ENCODE measurements at places on chromosomes 1 and 21. TPM values are rescaled to one million over a fixed set of nuclear protein-coding genes. Genes with fewer than 3 reads are reported as not detected.

NHLH1 gene
- 0.11 TPM for polyA plus RNA-seq

DNA sequence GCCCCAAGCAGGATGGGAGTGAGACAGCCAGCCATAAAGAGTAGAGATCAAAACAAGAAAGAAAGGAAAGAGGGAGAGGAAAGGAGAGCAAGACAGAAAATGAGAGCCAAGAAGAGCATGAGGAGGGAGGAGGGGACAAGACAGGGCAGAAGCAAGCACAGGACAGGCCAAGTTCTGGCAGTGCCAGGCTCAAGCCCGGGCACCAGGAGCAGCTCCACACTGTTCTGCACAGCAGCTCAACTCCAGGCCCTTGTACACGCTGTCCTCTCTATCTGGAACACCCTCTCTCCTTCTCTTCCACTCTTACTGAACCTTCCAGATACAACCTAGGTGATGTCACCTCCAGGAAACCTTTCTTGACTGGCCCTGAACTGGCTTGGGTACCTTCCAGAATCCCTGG is 11.7 kb downstream of the IFFO2 start:
- DNase-seq: no peak

DNA sequence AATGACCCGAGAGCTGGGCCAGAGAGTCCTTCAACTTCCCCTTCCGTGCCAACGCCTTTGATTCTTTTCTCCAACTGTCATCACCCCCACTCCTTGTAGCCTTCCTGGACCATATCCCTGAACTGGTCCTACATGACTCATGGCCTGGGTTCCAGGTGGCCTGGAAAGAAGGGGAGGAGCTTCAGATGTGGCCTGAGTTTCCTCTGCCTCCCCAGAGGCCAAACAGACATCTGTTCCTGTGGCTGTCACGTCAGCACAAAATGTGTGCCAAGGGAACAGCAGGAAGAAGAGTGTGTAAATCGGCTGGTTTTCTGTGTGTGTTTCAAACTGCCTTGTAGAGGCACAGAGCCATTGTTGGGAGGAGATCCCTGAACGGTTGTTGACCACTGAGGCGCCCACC is 24.9 kb upstream of the KIRREL1 start:
- no peak for DNase-seq

DNA sequence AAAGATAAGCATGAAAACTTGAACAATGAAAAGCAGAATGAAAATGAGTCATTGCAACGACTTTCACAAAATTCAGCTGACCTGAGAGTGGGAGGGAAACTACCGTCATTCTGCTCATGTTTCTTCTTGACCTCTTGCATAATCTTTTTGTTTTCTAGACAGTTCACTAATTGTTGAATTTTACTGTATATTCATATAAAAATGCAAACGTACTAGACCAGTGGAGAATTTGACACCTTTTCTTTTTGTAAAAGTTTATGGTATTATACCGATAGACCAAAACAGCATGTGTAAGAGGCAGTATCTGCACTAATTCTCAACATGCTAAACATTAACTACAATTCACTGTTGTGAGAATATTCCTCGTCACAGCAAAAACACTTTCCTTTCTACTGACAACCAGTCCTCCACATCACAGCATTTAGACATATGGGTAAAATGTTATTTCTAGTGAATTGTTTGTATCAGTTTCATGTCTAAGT is 137.8 kb downstream of the GREM2 start:
- no peak for DNase-seq

GRCh38 chr1:43958351-43959255 is 11.2 kb upstream of the DPH2 start:
- DNase-seq: no peak

- no peak for DNase-seq
These were observed 61.0 kb downstream of the RUNX1 start for GRCh38 chr21:34988139-34988538.

GRCh38 chr1:108009603-108010195 is 44.7 kb upstream of the VAV3 start:
- DNase-seq: no peak

GRCh38 chr1:150150133-150151021 is 661 bp downstream of the PLEKHO1 start:
- peak; percentile 36 for DNase-seq

GRCh38 chr1:157771661-157772425 is 5.1 kb downstream of the FCRL2 start:
- no peak for DNase-seq

DNA sequence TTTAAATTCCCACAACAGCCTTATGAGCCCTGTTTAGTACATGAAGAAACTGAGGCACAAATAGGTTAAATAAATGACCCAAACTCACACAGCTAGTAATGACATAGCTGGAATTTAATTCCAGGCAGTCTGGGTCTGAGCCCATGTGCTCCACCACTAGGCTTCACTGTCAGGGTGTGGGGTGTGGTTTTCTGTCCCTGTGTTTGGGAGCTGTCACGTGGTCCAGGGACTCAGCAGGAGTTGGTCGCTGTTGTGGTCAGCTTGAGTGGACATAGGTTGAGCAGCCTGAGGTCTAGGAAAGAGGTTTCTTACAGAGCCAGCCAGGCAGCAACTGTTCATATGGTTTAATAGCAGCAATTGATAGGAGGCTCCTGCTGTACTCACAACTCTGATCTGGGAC is 28.0 kb upstream of the KCNA10 start:
- DNase-seq: no peak

- no peak for DNase-seq
These were observed 6.6 kb downstream of the CMPK1 start for GRCh38 chr1:47340227-47340626.

DNA sequence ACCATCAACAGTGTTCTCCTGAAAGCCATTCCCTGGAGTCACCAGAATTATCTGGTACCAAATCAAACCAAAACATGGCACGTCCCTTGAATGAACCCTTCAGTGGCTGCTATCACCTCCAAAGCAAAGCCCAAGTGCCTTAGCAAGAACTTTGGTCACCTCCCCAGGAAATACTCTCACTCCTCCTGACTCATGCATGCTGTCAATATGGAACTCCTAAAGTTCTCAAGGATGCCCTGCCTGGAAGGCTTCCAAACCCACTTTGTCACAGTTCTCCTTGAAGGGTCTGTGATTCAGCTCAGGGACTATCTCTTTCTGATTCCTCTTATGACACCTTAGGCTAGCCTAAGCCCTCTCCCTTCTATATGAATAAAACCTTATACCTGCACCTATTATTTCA is 146.1 kb upstream of the RUNX1 start:
- DNase-seq: no peak

DNA sequence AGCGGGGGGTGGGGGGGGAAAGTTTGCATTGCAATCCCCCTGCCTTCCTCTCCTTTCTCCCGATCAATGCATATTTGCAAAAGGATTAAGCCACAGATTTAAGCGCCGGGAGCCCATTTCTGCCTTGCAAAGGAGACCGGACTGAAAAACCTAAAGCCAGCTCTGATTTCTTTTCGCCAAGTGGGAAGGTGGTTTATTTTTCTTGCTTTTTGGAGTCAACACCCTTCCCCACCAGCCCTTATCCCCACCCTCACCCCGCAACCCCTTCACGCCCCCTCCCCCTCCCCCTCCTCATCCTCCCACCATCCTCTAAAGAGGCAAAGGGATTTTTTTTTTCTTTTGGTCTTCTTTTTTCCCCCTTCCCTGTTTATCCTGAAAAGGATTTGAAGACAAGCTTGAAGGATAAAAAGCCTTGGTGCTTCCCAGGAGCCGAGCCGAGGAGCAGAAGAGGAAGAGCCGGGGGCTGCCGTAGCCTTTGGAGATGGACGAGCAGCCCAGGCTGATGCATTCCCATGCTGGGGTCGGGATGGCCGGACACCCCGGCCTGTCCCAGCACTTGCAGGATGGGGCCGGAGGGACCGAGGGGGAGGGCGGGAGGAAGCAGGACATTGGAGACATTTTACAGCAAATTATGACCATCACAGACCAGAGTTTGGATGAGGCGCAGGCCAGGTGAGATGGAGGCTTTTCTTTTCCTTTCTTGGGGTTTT is 513 bp downstream of the PBX1 start:
- DNase-seq: peak; percentile 45

- no peak for DNase-seq
These were observed 45.4 kb downstream of the SLC45A1 start for GRCh38 chr1:8363186-8363766.

MAP3K21 gene
- 9.7 TPM for polyA plus RNA-seq

CFAP141 gene
- not detected for polyA plus RNA-seq

VASH2 gene
- 0.15 TPM for polyA plus RNA-seq

- DNase-seq: peak; percentile 81
These were observed 221.0 kb upstream of the CSF3R start for GRCh38 chr1:36703526-36704208.

GRCh38 chr1:4179914-4180735 is 280.1 kb upstream of the C1orf174 start:
- DNase-seq: no peak

- no peak for DNase-seq
These were observed 17.4 kb upstream of the KLF18 start for GRCh38 chr1:44158871-44159270.

DNA sequence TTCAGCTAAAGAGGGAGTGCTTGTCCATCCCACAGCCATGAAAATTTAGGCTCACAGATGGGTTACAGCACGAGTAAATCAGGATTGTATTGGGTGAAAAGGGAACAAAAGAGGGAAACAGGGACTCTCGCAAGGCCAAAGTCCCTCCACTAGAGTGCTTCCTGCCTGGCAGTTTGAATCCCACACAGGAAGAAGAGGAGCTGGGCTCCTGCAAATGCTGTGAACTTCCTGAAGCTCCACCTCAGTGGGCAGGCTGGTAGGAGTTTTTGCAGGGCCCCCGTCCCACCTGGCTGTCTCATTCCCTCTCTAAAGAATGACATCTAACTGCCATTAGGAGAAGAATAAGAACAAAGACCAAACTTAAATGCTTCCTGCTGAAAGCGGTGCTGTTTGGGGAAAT is 712.0 kb upstream of the PRMT6 start:
- DNase-seq: no peak

AMIGO1 gene
- 1.6 TPM for polyA plus RNA-seq

- no peak for DNase-seq
These were observed 46.8 kb upstream of the ZC3H11B start for GRCh38 chr1:219659684-219660083.

All from pancreas (tissue), 10 donors.